ENCODE measurements at places on chromosomes 2 and 18.

GRCh38 chr2:227872676-227873075, 1.2 kb downstream of the DAW1 start:
- no peak for DNase-seq

GRCh38 chr2:179909845-179910734, 48.7 kb upstream of the ZNF385B start:
- DNase-seq, result no peak

GRCh38 chr2:12577091-12577490, 139.6 kb upstream of the TRIB2 start:
- no peak for DNase-seq

DNA sequence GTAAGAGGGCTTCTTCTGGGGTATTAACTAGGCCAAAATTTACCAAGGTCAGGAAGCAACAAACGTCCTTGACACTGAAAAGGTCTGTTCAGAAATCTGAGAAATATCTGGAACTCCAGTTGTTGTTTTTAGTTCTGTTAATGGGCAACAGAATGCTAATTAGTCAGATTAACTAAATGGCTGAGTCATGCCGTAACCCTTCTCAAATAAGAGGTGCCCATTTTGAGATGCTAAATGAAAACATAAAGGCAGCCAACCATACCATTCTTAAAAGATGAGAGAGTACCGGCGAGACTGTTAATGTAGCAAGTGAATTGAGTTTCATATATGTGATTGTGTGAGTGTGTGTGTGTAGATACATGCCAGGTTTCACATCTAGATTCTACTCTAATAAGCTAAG, 147.9 kb upstream of the GAREM1 start:
- no peak for DNase-seq

DNA sequence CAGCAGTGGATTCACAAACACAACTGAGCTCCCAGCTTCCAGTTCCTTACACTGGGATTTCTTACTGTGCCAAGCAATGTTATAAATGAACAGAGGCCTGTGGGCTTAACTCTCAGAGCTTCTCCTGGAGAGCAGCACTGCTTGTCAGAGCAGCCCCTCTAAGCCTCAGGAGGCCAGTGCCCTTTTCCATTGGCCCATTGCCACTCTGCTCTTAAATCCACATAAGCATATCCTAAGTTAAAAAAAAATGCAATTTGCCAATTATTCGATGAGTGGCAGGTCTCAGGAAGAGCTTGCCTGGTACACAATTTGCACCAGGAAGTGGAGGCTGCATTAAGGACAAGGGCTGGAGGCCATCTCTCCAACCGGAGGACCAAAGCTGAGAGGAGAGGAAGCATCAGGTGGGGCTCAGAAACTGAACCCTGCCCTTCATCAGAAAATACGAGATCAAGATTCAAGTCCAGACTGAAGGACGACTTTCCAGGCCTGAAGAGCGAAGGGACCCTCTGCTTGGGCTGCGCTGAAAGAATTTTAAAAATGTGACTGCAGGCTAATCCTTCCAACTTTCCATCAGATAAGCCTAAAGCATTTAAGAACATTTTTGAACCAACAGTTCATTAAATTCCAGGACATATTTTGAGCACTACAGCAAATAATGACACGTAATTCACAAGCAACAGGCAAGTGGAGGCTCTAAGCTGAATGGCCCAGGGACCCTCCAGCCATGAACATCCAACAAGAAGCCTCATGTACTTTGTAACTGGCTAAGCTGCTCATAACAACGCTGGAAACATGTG, 28.4 kb upstream of the PXDN start:
- DNase-seq, result no peak

DNA sequence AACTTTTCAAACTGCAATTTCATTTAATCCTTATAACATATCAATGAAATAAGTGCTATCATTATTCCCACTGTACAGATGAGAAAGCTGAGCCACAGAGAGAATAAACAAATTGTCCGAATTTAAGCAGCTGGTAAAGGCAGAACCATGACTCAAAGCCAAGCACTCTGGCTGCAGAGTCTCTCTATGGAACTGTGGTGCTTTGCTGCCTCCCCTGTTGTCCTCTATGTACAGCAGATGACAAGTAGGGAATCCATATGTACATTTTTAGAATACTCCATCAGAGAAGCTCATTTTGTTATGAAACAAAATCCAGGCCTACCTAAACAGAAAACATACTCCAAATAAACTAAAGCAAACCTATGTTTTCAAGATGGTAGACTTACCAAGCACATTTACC, 45.1 kb downstream of the FARSB start:
- DNase-seq, result no peak

DNA sequence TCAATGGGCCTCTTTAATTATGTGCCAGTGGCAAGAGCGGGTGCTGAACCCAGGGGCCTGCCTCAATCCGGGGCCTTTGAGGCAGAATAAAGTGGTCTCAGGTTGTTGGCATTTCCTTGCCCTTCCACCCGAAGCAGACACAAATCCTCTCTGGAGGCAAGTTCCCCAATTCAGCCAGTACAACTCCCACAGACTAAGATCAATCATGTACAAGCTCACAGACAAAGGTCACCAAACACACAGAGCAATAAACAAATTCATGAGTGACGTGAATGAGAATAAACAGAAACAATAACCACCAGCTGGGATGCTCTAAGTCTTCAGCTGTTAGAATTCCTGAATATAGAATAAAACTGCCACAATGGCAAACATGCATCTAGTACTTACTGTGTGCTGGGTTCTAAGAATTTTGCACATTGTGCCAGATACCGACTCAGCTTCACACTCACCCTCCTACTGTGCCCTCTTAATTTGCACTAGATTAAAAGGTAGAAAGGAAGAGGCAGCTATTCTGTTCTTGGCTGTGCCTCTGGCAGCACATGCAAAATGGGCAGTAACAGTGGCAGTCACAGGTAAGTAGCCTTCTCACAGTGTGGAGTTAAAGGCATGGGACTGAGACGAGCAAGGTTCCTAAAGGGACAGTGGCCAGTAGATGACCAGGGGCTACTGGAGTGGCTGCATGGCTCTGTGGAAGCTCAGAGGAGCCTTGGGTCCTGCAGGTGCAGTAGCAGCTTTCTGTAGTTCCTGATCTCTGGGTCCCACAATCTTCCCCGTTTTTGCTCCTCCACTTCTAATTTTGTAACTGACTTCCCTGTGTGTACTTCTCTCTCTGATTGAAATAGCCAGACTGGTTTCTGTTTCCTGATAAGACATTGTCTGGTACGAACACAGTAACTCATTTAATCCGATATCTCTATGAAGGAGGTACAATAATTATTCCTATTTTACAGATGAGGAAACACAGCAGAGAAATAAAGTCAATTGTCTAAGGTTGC, 34.6 kb upstream of the IL1B start:
- no peak for DNase-seq

DNA sequence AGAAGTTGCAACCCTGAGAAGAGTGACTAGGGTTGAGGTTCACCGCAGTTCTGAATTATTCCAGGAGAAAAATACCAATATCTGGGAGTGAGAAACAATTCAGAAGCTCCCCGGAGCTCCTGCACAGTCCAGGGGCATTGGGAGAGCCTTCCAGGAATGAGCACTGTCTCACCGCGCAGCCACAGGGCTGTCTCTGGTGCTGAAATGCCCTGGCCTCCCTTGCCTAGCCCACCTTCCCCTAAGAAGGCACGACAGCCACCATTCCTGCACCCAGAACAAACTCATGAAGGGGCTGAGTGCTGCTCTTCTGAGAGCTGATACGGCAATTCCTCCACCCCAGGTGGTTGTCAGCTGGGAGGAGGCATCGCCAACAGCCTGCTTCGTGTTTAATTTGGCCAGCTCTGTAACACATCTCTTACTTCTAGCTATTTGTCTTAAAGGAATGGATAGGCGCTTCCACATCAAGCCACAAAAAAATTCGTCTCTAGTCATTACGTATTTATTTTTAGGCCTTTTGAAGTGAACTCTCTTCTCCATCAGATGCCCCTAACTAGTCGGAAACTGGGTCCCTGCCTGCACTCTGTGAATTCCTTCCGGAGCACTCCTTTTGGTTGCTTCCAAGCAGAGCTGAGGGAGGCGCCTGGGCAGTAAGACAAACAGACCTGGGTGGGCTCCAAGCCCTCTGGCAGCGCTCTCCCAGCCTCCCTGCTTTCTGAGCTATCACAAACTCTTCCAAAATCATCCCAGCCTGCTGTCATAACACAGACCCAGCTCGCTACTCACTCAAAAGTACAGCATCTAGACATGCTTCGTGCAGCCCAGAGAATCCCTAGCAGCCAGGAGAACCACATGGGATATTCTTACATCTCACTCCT, 120.5 kb upstream of the CCDC68 start:
- no peak for DNase-seq

DNA sequence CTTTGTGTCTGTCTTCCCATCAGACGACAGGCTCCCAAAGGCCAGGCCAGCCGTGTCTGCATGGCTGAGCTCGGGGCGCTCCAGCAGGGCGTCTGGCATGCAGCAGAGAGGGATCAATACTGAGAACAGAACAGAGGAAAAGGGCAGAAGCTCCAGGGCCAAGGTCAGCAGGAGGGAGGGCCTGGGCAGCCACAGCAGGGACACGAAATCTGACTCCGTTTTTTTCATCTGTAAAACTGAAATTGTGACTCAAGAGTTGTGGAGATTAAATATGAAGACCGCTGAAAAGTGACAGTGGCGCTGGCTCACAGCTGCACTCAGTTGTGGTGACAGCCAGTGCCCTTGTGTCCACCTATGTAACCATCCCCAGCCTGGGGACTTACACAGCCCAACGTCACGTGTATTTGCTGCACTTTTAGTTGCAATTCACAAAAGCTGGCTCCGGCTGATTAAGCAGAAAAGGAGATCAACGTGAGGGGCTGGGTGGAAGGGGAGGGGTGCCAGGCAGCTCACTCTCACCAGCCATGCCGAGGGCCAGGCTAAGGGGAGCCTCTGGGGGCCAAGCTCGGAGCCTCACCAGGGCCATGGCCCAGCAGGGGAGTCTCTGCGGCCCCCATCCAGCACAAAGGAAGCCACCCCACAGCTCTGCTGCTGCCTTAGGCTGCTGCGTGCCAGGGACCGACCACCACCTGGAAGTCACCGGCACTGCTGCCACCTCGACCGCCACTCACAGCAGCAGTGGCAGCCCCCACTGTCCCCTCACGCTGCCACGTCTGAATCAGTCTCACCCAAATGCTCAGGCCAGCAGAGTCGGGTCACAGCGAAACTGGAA, 74.7 kb downstream of the EIPR1 start:
- no peak for DNase-seq

GRCh38 chr2:65025453-65026123, 30.6 kb upstream of the CEP68 start:
- DNase-seq, result no peak

GRCh38 chr2:45888167-45888566, 236.7 kb downstream of the PRKCE start:
- no peak for DNase-seq

DNA sequence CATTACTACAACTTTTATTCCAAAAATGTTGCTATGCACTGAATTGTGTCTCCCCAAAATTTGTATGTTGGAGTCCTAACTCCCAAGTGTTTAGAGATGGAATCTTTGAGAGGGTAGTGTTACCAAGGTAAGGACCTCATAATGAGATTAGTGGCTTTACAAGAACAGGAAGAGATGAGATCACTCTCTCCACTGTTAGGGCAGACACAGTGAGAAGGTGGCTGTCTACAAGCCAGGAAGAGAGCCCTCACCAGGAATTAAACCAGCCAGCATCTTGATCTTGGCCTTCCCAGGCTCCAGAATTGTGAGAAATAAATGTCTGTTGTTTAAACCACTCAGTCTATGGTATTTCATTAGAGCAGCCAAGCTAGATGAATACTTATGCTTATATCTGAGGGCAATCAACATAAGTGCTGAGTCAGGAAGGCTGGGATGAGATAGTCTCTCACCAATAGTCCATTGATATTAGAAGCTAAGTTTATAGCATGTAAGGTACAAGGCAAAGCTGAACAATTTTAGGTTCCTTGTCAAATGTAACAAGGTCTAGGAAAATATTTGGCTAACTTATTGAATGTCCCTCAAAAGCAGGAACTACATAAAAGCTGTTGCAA, 317.6 kb upstream of the REG3G start:
- no peak for DNase-seq

DNA sequence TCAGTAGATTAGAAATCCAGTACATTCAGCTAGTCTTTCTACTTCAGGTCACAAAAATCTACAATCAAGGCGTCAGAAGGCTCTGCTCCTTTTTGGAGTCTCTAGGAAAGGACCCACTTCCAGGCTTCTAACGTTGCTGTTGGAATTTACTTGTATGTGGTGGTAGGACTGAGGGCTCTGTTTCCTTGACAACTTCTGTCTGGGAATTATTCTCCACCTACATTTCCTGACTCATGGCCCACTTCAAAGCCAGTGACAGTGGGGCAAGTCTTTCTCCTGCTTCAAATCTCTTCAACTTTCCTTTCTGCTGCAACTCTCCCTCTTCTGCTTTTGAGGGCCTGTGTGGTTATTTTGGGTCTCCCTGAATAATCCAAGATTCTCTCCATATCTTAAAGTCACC, 10.4 kb upstream of the TMX3 start:
- DNase-seq, result no peak

GRCh38 chr2:54975175-54975574, 75.1 kb downstream of the RTN4 start:
- no peak for DNase-seq

- DNase-seq, result no peak
These were observed 64.9 kb downstream of the LNPK start for GRCh38 chr2:175937216-175937615.

DNA sequence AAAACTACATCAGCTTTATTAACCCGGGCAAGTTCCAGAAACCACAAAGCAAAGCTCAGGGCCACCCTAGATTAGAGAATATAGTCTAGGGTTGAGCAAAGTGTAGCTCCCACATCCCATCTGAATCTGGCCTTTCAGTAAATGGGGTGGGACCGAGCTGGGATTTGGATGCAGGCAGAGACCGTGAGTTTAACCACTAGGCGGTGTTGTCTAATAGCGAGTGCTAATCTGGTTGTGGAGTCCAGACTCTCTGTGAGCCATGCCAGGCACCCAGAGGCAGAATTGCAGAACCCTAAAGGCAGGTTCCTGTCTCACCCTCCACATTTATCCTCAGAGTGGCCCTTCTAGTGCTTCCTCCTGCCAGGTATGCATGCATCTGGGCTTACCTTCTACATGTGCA, 435.9 kb downstream of the TSN start:
- DNase-seq, result no peak

DNA sequence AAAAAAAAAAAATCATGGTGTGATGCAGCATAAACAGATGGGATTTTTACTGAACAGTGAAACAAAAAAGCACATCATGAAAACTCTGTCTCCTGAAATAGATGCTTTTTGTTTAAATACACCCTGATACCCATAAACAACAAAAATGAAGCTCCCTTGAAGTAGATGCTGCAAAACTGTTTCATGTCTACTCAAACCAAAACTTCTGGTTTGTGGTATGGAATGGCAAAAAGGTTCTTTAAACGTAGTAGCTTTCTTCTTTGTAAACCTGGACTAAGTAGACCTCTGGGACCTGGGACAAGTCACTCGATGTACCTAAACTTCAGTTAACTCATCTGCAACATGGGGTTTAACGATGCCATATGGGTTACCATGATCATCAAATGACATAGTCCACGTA, 64.4 kb upstream of the RAPH1 start:
- no peak for DNase-seq

- no peak for DNase-seq
These were observed 69.2 kb downstream of the NRXN1 start for GRCh38 chr2:50962731-50963130.

- no peak for DNase-seq
These were observed 313.4 kb upstream of the ID2 start for GRCh38 chr2:8368463-8368862.

GRCh38 chr2:230690439-230690838, 22.2 kb upstream of the CAB39 start:
- no peak for DNase-seq

All from stimulated activated CD4-positive, alpha-beta T cell treated with anti-CD3 and anti-CD28 coated beads, TNF-alpha, amount 100 ng/mL, for 48 hours (primary cell).